Stimulated activated CD4-positive, alpha-beta T cell treated with anti-CD3 and anti-CD28 coated beads, Interleukin-15, amount 100 ng/mL, for 1 hour (primary cell): ENCODE measurements at places on chromosomes 2 and 18.

DNA sequence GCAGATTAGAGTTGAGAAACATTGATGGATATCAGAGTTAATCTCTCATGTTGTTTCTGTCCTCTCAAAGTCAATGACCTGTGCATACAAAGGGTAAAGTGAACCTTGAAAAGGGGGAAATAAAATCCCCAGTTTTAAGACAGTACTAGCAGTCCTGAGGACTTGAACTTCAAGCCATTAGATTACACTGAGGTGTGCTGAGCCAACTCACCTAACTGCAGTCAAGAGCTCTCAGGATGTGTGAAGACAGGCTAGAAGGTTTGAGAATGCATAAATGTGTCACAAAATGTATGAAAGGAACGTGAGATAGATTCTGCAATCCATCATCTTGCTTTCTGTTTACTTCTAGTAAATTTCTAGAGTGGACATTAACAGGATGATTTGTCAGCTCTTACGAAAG is 35.5 kb downstream of the DOCK10 start:
- DNase-seq: no peak

GRCh38 chr2:148122788-148123187 is 101.9 kb downstream of the MBD5 start:
- DNase-seq: no peak

GRCh38 chr2:215791481-215791937 is 221.8 kb downstream of the MREG start:
- DNase-seq: no peak

DNA sequence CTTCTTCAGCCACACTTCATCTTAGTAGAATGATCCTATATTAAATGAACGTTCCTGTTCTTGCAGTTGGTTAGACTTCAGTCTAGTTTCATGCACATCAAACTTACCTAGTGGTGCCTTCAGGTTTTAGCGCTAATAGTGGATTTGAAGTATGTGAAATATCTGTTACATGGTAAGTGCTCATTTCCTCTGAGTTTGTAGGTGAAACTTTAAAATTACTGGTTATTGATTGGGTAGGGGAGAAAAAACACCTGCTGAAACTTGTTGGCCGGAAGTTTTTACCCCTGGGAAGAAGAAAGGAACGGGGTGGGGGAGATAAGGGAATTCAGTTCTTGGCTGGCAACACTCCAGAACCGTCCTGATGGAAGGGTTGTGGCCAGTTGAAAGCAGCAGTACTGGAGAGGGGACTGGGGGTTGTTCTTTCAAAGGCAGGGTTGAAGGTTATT is 112.8 kb downstream of the SPTBN1 start:
- no peak for DNase-seq

DNA sequence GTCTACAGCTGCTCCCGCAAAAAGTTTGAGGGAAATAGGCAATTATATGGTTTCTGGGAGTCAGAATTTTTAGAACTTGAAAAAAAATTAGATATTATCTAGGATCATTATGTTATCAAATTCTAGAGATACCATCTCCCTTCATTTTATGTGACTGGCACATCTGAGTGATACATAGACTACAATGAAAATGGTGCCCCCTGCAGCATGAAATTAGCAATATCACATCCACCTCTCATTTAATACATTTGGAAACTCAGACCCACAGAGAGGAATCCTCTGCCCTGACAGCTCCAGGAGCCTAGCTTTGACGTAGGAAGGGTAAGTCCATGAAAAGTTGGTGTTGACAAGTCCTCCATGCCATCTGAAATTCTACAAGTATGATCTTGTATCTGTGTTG is 381.6 kb downstream of the SUCLG1 start:
- no peak for DNase-seq

GRCh38 chr2:154455166-154455565 is 243.3 kb upstream of the KCNJ3 start:
- no peak for DNase-seq

- DNase-seq: no peak
Measured at GRCh38 chr2:207042841-207043240, 103.5 kb downstream of the CPO start.

DNA sequence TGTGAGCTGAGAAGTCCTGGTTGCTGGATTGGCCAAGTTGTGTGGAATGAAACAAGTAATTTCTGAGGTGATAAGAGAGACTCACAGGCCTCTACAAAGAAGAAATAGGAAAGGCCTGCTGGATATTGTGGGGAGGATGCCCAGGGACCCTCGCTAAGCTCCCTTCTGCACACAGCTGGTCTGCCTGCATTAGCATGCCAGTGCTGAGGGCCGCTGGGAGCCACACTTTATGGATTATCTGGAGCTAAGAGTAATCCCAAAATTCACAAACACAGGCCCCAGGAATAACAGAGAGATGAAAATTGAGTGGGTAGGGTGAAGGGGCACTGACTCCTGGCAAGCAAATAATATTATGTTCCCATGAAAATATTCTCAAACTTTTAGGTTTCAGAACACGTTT is 114.9 kb upstream of the SIX3 start:
- DNase-seq: no peak

DNA sequence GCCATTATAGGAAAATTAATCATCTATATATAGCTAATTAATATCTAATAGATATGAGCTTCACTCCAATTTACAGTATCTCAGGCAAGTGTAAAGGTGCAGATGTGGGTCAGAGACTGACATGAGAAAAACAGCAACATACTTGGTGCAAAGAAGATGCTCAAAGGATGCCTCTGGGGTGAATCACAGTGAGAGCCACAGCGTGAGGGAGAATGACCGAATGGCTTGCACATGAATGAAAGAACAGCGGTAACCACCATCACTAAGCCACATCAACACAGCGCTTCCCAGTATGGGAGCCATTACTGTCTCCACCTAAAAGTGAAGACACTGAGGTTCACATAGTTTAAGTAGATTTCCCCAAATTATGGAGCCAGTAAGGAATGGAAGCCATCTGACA is 423.4 kb upstream of the ID2 start:
- no peak for DNase-seq

GRCh38 chr2:235468978-235469655 is 24.7 kb upstream of the AGAP1 start:
- no peak for DNase-seq

DNA sequence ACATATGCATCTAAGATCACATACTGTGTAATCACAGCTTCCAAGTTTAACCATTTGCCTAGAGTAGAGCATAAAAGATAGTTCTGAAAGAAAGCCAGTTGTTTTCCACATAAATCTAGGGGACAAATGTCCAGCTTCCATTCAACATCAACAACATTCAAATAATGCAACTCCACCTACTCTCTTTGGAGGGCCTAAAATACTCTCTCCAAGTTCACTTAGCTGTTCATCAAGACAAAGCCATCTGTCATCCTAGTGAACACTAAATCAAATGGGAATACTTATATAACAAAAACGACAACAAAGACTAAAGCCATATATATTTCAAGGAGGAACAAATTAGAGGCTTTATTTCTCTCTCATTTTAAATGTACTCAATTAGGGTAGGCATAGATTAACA is 221.5 kb upstream of the CDH2 start:
- DNase-seq: no peak

DNA sequence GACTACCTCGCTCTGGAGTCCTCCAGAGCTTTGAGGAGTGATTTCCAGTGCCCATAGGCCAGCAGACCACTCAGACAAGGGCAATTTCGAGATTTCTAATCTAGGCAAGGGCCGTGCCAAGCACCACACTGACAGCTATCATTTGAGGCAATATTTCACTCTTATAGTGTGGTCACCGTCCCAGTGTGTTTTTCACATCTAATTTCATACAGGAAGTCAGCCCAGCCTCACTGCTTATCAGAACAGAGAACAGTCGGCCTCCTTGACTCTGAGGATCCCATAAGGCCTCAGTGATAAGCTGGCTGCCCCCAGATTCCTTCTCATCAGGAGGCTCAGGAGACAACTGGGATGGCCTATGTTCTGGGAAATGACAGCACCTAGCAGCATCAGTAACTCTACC is 581 bp downstream of the CAPN14 start:
- DNase-seq: no peak

DNA sequence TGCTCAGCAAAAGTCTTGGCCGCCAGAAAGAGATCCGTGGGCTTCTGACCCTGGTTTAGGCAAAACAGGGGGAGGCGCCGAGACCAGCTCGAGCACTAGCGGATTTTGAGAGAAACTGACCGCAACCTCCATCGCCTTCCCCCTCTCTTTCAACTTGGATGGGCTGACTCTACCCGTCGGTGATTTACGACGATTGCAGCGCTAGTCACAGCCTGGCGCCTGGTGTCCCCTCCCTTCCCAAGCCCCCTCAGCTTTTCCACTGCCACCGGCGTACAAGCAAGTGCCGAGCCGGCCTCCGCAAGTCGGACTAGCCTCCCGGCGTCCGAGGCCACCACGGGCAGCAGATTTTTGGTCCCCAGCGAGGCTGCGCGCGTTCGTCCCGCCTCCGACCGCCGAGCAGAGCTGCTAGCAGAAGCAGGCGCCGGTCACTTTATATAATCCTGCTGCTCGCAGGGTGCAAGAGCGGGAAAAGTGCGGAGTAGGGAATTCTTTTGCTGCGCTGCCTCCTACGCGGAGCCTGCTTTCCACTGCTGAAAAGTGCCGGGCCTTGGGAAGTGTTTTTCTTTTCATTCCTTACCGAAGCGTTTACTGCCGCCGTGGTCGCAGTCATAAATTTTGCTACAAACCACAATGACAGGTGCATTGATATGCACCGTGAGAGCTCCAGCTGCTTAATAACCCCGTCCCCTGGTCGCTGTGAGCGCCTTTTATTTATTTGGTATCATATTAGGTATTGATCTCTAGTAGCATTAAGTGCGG is 7.7 kb downstream of the HOXD3 start:
- DNase-seq: no peak

- DNase-seq: no peak
Measured at GRCh38 chr18:25544546-25545287, 192.8 kb upstream of the ZNF521 start.

GRCh38 chr18:68532328-68532885 is 182.5 kb downstream of the TMX3 start:
- DNase-seq: no peak

GRCh38 chr2:197121756-197122385 is 188.7 kb downstream of the ANKRD44 start:
- no peak for DNase-seq

DNA sequence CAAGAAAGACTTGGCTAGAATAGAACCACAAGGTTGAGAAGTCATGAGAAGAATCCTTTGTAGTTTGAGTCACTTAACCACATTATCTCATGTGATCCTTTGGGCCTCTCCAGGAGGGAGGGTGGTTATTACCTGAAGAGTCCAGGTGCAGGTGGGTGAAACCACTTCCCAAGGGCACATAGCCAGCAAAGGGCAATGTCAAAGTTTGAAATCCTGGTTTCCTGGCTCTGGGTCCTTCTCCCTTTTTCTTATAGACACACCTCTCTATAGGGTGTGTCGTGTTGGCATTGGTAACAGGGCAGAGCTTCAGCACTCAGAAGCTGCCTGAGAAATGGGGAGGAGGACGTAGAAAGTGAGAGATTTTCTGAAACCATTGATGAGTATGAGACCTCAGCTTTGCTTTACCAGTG is 137.9 kb downstream of the MGAT5 start:
- DNase-seq: no peak

GRCh38 chr2:168455645-168456520 is at the start of gene CERS6:
Gene CERS6, plus strand, starts transcription at chr2:168456272. Its CDS starts 177 bp downstream, at chr2:168456449.
- DNase-seq: peak; percentile 51

DNA sequence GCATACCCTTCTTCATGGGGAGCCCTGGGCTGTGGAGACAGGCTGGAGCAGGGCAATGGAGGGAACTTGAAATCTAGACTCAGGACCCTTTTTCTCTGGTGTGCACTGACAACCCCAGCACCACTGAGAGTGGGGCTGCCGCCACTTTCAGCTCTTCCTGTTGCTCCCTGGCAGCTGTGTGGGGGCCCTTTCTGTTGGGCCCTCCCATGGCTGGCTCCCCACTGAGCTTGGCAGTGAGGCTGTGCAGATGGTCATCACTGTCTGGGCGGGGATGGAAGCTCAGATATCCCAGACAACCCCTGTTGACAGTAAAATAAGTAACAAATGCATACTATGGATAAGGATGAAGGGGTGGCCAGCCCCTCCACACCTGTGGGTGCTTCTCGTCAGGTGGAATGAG is 6.7 kb downstream of the MYO7B start:
- DNase-seq: no peak

DNA sequence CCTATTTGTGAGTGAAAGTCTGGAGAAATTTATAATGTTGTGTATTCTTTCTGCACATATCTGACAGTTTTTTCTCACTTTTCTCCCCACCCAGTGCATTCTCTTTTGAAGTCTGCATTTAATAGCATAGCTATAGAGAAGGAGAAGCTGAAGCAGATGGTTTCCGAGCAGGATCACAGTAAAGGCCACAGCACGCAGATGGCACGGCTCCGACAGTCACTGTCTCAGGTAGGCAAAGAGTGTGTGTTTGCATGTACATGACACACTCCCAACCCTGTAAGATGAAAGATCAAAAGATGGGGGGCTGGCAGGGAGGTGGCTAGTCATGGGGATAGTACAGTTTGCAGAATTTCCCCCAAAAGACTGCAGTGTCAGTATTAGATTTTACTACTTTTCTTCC is 89.4 kb downstream of the PRKRA start:
- DNase-seq: no peak

GRCh38 chr18:12479536-12479935 is 71.8 kb downstream of the PRELID3A start:
- no peak for DNase-seq

- DNase-seq: no peak
Measured at GRCh38 chr2:26088038-26088643, 54.3 kb downstream of the RAB10 start.

- DNase-seq: no peak
Measured at GRCh38 chr2:57862727-57863126, 183.9 kb upstream of the VRK2 start.

- no peak for DNase-seq
Measured at GRCh38 chr2:30436859-30437435, 10.1 kb upstream of the LCLAT1 start.

- DNase-seq: no peak
Measured at GRCh38 chr18:63189041-63189440, 130.5 kb downstream of the BCL2 start.

GRCh38 chr2:16943279-16943958 is 277.8 kb upstream of the CYRIA start:
- DNase-seq: no peak

DNA sequence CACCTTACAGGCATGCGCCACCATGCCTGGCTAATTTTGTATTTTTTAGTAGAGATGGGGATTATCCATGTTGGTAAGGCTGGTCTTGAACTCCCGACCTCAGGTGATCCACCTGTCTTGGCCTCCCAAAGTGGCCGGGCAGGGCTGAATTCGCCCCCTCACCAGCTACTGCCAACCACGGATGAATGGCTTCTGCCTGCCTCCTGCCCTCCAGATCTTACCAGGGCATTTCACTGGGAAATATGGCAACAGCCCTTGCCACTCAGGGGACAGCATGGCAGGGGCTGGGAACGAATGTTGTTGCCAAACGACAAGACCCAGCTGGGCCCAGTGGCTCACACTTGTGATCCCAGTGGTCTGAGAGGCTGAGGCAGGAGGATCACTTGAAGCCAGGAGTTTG is 1.8 kb upstream of the ALPP start:
- no peak for DNase-seq

- DNase-seq: no peak
Measured at GRCh38 chr2:28638102-28638501, 113.5 kb upstream of the PPP1CB start.

- no peak for DNase-seq
Measured at GRCh38 chr2:64277101-64277849, 133.1 kb upstream of the PELI1 start.
